PC-3 (cell line): ENCODE measurements at places on chromosomes 3 and 15. TPM values are rescaled to one million over a fixed set of nuclear protein-coding genes. Genes with fewer than 3 reads are reported as not detected.

DNA sequence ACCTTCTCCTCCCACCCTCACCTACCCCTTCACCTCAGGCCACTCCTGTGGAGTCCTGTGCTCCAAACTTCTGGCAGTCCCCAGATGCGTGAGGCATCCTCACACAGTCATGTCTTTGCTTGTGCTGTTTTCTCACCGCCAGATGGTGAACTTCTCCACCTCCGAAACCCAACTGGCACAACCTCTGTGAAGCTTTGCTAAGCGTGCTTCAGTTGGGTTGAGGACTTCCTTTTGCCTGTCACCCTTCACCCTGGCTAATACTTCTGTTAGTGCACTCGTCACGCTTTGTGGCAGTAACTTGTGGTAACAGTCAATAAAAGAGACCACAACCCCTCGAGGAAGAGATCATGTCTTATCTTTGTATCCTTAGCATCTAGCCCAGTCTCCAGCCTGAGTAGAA lies 42.0 kb upstream of the SKOR1 start:
- DNase-seq = no peak

DNA sequence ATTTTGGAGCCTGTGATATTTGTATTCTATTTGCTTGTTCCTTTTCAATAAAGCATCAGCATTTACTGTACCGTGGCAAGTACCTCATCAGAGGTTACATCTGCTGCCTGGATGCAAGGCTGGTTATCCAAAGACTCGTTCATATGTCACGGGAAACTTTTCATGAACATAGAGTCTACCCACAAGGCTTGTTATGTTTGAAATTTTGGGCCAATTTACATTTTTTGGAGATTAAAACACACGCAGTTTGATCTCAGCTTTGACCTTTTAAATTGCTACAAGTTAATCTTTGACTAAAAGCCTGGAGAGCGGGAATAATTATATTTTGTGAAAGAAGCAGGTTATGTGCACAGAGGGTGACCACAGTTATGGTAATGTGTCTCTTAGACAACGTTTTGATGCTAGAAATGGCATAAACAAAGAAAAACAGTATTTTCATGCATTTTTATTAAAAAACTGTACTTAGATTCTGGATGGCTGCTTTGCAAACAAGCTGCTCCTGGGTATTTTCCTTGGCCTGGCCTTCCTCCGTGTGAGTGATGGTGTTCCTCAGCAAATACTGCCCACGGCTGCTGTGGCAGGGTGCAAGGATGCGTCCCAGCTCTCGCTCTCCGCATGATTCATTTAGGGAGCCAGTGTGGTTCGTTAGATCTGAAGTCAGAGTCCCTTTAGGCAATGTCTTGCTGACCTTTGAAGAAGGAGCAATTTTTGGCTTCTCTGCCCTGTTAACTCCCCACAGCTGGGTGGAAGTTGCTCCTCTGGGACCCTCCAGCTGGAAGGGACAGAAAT lies 27.1 kb downstream of the CHST2 start:
- DNase-seq = no peak

GRCh38 chr3:185521349-185522138 lies 22.7 kb upstream of the TMEM41A start:
- no peak for DNase-seq

DNA sequence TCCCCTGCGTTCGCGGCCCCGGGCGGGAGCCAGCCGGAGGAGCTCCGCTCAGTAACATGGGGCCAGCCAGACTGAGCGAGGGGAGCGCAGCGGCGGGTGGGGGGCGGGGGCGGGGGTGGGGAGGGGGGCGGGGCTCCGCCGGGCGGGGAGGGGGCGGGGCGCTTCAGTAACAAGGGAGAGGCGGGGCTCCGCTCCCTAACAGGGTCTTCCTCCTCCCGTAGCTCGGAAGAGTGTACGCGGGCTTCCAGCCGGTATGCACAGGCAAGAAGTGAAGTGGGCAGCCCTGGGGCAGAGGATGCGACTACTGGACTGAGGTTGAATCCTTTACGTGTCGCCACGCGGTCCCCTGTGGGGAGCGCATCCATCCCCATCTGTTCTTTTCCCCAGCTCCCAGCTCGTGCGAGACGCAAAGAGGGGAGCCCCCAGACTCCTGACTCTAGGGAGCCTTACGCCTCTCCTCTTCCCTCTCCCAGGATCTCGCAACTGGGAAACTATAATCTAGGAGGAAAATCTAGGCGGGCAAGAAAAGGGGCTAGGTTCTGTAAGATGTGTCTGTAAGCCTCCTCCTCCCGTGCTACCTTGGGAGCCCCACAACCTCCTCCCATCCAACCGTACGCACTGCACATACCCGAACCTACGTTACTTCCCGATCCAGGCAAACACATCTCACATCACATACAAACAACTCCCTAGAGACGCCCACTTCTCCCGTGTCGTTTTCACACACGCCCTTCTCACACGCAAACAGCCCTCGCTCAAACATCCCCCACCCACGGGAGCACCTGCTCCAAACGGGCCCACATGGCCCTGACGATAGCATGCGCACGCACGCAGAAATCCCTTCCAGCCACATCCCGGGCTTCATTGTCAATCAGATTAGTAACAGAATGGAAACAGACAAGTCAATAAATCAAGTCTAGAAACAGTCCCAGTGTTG lies at the start of gene SHF:
Gene SHF (minus strand): TSS at position 73 of the 937 bp plus-strand sequence. CDS start 15 bp downstream, at position 58.
- no peak for DNase-seq

DNA sequence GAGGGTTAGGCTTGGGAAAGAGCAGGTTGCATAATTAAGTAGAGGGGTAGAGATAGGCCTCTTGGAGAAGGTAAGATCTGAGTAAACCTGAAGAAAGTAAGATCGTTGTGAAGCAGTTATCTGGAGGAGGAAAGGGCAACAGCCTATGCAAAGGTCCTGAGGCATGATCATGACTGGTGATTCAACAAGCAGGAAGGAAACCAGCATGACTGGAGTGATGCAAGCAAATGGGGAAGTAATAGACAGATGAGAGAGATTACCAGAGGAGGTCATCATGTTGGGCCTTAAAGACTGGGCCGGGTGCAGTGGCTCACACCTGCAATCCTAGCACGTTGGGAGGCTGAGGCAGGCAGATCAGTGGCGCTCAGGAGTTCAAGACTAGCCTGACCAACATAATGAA lies 360.2 kb downstream of the EPHB1 start:
- DNase-seq = no peak

GNAT1 gene
- total RNA-seq = 0.22 TPM in 1 of 2 replicates, not detected in the other

DNA sequence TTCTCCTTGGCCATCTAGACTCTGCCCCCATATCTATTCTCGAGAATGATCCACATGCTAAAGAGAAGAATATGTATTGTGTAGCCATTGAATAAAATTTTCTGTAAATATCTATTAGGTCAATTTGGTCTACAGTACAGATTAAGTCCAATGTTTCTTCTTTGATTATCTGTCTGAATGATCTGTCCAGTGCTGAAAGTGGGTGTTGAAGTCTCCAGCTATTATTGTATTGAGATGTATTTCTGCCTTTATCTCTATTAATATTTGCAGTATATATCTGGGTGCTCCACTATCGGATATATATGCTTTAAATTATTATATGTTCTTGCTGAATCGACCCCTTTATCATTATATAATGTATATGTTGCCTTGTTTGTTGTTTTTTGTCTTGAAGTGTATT lies 384.9 kb upstream of the ROBO1 start:
- no peak for DNase-seq

PLSCR2 gene
- total RNA-seq = 0.86 TPM in 1 of 2 replicates, not detected in the other

ARNT2 gene
- total RNA-seq = 0.11 and 0.35 TPM in 2 replicates

- DNase-seq = peak; percentile 54
These were observed 119.9 kb downstream of the LMLN start for GRCh38 chr3:198079771-198080520.

DNA sequence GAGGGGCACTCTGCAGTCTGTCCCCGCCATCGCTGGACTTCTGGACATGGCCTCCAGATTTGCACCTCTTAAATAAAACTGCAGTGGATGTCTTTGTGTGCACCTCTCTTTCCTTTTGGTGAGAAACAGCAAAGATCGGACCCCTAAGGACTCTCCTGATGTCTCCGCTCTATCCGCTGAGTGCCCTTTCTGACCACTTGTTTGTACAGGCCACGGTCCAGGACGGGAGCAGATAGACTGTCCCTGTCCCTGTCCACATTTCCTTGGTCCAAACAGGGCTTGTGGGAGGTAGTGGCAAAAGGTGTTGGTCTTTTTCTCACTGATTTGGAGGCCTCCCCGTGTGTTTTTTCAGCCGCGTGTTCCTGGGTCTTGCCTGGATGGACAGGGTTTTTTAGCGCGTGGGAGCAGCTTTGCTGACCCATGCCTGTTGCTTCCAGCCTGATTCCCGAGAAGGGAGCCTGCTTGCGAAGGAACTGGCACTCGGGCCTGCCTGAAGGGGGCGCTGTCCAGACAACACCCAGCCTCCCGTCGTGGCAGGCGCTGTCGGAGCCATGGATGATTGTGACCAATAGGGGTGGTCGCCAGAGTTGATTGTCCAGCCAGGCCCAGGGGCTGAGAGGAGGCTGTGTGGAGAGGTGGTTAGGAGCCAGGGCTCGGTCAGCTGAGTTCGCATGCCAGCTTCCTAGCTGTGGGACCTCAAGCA lies 13.2 kb upstream of the STAB1 start:
- DNase-seq = no peak

GRCh38 chr3:69691860-69692259 lies 47.4 kb upstream of the MITF start:
- no peak for DNase-seq

DNA sequence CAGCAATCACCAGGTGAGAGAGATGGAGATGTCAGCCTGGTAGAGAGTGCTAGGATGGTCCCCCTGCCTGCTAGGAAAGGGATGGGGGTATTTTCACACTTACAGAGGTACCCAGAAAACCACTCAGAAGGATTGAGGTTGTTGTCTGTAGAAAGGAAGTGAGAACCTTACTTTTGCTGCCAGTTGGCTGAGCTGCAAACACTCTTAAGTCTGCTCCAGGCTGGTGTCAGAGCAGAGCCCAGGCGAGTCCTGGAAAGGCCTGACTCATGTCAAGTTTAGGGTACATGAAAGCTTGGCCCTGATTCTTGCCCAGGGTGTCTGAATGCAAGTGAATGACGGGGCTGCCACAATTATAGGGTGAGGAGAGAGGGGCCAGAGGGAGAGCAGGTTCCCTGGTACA lies 214.5 kb upstream of the TRIM42 start:
- no peak for DNase-seq

C3orf49 gene
- total RNA-seq = not detected in 2 replicates

DNA sequence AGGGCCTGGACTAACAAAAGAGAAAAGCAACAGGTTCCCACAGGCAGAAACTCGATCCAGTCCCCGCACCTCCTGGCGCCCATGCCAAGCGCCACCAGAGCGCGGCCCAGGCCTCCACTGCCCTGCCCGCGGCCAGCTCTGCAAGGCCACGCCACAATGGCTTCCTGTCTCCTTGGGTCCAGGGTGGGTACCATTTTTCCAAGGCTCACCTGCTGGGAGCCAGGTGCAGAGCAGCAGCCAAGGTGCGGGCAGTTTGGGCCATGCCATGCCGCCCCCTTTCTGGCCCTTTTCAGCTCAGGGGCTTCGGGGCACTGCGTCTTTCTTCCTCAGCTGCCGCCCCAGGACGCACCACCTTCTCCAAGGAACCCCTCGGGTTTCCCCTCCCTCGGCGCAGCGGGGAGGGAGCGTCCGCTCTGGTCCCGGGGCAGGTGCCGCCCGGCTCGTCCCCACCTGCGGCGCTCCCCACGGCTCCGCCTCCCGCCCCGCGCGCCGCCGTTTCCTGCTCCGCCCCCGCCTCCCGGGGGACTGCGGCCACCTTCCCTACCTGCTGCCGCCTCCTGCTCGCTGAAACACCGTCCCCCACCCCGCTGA lies at the start of gene ILDR1:
Gene ILDR1 (minus strand): TSS at position 437 of the 591 bp plus-strand sequence. CDS start 170 bp downstream, at position 267.
- peak; percentile 79 for DNase-seq

GRCh38 chr15:87877114-87877810 lies 379.3 kb downstream of the NTRK3 start:
- no peak for DNase-seq

- DNase-seq = no peak
These were observed 204.1 kb upstream of the DPH6 start for GRCh38 chr15:35750051-35750450.

DNA sequence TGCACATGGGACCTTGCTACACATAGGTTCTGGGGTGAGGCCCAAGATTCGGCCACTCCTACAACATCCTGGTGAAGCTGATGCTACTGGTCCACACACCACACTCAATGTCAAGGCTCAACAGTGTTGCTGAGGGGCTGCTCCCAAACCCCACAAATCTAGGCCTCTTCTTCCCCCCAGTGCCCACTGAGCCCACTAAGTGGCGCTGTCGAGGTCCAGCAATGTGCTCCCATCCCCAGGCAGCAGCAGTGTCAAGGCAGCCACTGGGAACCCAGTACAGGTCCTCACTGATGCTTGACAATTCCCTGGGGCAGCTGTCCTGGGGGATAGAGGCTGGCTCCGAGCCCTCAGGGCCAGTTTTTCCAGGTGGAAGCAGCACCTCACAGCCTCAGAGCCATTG lies 21.5 kb downstream of the SCN5A start:
- peak; percentile 45 for DNase-seq

DNA sequence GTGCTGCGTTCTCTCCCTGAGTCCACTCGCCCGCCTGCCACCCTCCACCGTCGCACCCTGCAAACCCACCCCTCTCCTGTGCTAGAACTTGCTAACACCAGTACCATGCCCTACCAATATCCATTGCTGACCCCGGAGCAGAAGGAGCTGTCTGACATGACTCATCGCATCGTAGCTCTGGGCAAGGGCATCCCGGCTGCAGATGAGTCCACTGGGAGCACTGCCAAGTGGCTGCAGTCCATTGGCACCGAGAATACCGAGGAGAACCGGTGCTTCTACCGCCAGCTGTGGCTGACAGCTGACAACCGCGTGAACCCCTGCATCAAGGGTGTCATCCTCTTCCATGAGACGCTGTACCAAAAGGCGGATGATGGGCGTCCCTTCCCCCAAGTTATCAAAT lies 4.9 kb upstream of the ALAS1 start:
- DNase-seq = peak; percentile 86

CCDC39 gene
- 0.04 TPM in 1 of 2 replicates, not detected in the other for total RNA-seq

DNA sequence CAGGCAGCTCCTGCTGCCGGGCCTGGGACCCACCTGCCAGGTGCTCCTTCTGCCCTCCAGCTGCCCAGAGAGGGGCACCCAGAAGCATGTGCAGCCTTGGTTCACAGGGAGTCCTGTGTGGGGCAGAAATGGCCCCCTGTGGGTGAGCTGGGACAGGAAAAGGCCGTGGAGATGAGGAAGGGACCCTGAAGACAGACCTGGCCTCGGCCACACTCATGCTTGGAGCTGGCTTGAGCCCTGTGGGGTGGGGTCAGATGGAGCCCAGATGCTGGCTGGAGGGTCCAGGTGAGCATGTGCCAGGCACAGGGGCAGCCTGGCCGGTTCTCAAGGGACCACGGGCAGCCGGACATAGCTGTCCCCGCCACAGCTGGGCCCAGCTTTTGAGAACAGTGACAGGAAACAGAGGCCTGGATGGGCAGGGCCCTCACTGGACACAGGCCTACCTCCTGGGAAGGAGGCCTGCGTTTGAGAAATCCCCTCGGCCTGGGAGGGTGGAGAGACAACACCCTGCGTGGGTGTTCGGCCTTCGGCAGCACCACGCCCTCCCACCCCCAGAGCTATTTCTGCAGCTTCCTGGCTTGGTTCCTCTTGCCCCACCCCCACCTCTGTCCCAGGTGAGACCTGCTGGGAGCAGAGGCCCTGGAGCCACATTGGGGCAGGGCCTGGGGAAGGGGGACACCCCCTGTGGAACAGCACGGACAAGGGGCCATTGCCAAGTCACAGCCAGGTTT lies 132.6 kb upstream of the MEF2A start:
- peak; percentile 11 for DNase-seq

GRCh38 chr3:3081381-3082233 lies 28.6 kb downstream of the IL5RA start:
- no peak for DNase-seq
